ENCODE measurements at places on chromosomes 2 and 18.

GRCh38 chr18:7447318-7448028 is 119.6 kb upstream of the PTPRM start:
- DNase-seq = no peak

GRCh38 chr18:27964811-27965210 is 212.1 kb downstream of the CDH2 start:
- DNase-seq = no peak

- no peak for DNase-seq
Measured at GRCh38 chr2:69620870-69621269, 22.7 kb downstream of the AAK1 start.

DNA sequence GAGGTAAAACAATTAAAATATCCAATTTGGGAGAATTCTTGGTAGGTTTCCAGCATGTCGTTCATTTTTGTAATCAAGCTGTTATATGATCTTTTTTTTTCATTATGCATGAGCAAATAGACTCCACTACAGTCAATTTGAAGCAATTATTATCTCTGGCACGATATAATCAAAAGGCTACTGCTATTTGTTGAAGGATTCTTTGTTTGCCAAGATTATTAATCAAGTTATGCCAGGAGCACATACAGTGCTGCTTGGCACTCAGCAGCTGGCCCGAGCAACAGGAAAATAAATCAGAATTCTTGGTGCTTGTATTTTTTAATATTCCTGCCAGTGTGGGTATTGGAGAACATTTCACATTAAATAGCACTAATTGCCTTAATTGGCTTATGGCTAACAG is 279.5 kb downstream of the RND3 start:
- no peak for DNase-seq

- no peak for DNase-seq
Measured at GRCh38 chr2:239296020-239296932, 104.5 kb downstream of the HDAC4 start.

GRCh38 chr2:2271469-2271941 is 59.6 kb downstream of the MYT1L start:
- no peak for DNase-seq

DNA sequence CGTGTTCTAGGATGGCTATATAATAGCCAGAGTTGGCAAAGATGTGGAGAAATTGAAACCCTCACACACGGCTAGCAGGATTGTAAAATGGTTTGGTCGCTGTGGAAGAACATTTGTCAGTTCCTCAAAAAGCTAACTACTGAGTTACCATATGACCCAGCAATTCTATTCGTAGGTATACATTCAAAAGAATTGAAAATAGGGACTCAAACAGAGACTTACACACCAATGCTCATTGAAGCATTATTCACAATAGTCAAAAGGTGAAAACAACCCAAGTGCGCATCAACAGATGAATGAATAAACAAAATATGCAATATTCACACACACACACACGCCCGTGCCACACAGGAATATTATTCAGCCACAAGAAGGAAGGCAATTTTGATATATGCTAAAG is 98.7 kb downstream of the PLA2R1 start:
- no peak for DNase-seq

DNA sequence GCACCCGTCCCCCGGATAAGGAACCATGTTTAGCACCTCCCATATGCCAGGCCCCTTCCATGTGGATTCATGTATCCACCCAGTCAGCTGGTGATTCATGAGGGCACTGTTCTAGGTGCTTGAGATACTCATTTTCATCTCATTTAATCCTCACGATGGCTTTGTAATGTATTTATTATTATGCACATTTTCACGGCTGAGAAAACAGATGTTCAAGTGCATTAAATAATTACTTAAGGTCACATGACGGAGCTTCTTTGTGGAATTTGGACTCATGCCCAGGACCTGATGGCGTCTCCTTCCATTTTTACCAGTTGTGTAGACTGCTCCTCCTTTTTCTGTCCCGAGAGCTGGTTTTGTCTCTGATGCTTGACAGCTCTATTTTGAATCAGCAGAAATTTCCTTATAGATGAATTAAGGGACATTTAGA is 72.2 kb upstream of the RBM44 start:
- no peak for DNase-seq

DNA sequence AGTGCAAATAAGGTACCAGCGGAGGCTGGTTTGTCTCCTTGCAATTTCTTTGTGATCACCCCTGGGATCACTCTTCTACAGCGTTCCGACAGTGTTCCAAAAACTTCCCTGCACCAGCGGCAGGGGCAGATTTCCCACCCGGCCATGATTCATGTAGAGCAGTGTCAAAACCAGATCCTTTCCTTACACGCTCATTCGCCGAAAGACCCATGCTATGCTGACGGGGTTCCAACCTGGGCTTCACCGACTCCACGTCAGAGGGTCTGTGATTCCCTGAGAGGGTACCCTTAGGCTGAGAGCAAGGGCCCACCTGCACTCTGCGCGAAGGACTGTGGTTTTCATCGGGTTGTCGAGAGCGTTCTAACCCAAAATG is 423 bp upstream of the TTC27 start:
- DNase-seq = peak; percentile 0

DNA sequence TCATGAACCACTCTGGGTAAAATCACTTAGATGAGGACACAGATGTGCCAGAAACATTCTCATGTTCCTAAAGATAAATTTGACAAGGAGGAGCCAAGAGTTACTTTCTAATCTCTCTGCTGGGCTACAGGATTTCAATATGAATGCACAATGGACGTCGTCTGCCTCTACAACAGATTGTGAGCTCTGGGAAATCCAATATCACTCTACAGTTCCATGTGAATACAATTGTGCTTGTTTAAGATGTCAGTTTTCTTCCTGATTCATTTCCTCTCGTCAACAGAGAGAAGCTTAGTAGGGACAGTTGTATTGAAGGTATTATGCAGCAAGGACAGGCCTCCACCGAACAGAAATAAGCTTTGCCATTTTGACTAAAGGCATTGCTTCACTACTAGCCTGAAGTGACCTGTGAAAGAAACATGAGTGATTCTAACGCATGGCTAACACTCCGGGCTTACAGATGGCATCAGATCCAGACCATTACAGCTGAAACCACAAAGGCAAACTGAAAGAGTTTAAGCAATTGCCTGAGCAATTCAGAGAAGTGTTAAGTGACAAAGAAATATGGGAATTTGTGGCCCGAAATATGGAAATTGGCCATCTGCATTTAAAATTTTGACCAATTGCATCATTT is 1591.5 kb downstream of the LRP1B start:
- no peak for DNase-seq

Measured in activated CD8-positive, alpha-beta memory T cell treated with anti-CD3 and anti-CD28 coated beads for 1 hour (primary cell).